ENCODE measurements at places on chromosomes 2 and 18.

DNA sequence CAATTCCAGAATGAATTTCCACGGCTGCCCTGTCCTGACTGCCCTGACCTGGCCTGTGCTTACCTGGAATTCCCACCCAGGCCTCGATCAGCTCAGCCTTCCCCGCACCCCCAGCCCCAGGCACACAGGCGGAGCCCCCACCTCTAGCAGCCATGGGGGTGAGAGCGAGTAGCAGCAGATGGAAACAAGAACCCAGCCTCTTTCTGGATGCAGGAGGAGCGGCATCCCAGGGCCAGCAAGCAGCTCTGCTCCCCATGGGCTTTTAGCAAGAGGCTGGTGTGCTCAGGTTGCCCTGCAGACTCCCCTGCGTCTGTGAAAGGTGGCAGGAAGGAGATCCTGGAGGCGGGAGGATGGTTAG is 101.8 kb downstream of the TPO start:
- DNase-seq = no peak

- no peak for DNase-seq
Observed at GRCh38 chr2:232816657-232817056, 40.3 kb upstream of the KCNJ13 start.

DNA sequence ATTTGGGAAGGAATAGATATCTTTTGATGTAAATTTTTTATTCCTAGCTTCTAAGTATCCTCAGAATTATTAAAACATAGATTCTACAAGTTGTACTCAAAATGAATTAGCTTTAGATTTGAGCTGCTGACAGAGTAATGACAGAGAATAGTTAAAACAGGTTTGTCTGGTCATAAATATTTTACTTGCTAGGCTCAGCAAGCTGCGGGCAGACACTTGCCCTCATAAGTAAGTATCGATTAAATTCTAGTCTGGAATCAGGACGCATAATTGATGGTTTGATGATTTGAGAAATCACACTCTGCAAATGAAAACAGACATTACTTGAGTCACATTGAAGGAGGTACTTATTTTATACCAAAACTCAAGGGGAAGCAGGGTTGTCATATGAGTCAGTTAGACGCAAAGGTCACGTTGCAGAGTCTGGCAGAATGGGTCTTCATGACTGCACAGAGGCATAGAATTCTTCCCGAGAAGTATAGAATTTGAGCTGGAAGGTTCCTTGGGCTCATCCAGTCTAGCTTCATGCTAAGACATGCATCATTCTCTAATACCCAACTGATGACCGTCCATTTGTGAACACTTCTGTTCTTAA is 27.5 kb downstream of the ARL4C start:
- no peak for DNase-seq

DNA sequence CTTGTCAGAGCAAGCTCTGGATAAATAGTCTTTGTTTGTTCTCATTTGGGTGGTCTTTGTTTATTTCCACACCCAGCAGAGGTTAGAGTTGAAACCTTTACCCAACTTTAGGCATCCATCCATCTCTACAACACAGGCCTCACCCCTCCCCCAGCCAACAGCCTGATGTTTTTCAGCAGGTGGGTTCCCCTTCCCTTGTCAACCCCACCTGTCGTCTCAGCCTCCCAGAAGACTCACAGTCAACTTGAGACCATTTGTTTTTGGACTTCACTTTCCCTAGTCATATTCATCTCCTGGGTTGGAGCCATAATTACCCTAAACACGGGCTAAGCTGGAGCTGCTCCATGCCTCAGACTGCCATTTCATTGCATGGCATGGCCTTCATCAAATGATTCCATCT is 31.7 kb upstream of the IL36G start:
- DNase-seq = no peak

GRCh38 chr2:170975127-170975942 is 46.3 kb downstream of the GORASP2 start:
- no peak for DNase-seq

DNA sequence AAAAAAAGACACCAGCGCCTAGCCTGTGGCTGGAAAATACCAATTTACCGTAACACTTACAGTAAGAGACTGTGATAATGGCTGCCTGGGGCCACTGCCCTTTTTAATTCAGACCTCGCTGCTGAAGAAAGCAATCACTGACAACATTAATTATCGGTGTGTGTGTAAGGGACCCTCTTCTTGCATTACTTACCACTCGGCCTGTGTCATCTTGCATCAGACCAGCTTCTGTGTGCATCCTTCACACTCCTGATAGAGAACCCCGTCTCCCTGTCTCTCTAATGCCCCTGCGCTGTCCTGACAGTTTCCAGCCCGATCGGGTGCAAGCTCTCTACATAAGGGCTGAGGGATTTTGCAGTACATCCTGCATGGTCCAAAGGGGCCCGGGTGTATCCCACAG is 124.4 kb downstream of the ZNF516 start:
- DNase-seq = no peak

DNA sequence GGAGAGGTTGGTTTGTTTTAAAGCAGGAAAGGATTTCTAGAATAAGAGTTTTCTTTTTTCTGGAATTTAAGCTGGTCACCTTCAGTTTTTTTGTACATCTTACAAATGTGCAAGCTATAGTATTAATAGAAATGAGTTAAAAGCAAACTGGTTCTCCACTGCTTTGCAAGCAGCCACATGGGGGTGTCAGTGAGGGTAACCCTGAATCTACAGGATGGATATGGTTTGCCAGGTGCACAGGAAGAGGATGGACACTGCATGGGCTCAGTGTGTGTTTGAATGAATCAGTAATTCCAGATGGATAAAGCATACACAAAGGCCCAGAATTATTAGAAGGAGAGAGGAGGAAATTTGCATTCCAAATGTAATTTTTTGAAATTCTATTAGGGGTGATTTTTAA is 89.0 kb downstream of the MAPRE2 start:
- DNase-seq = no peak

DNA sequence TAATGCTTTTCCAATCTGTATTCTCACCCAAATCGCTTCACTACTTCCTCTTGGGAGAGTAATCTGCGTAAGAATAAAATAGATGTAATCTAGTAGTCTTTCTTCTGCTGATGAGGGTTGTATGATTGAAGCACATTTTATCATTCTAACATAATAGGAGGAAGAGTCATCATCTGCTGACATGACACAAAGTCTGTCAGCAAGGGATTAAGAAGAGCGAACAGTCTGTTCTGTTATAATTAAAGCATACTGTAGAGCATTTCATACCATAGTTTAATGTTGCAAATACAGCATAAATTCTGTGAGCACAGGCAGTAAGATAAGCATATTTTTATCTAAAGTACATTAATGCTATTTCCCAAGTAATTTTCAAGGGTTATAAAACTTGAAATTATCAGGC is 10.4 kb downstream of the SLC25A52 start:
- no peak for DNase-seq

DNA sequence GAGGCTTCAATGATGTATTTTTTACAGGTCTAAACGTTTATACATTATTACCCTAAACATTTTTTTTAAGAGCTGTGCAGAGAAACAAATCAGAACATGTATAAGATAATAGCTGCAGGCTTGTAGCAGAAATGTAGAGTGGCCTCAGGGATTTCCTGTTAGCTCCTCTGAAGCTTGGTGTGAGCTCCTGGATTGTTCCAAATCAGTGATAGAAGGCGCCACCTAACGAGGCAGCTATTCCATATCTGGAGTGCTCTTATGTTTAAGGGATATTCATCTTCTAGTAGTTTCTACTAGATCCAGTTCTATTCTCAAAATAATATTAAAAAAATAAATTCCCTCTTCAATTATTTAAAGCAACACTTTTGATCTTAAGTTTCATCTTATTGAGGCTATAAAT is 93.1 kb downstream of the LRP1B start:
- DNase-seq = no peak

- DNase-seq = no peak
Observed at GRCh38 chr18:48955830-48956261, 5.1 kb upstream of the SMAD7 start.

DNA sequence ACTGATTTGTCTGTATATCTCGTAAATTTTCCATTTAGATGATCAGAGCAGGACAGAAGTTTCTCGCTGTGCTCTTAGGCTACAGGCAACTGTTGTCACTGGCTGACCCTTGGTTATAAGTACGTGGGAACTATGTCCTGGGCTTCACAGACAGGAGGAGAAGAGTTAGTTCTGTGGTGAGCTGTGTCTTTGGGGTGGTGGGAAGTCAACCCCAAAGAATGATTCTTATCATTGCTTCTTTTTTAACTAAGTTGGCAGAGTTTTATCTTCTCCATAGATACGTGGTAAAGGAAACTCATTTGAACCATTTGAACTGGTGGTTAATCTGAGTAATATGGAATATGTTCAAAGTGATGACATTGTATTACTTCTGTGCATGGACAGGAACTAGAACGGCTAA is 230.6 kb upstream of the EPAS1 start:
- no peak for DNase-seq

- no peak for DNase-seq
Observed at GRCh38 chr2:79980116-79980515, 324.4 kb downstream of the LRRTM1 start.

GRCh38 chr18:42980426-42980825 is 135.1 kb downstream of the RIT2 start:
- DNase-seq = no peak

GRCh38 chr2:127048969-127049897 is 57.7 kb downstream of the BIN1 start:
- DNase-seq = no peak

DNA sequence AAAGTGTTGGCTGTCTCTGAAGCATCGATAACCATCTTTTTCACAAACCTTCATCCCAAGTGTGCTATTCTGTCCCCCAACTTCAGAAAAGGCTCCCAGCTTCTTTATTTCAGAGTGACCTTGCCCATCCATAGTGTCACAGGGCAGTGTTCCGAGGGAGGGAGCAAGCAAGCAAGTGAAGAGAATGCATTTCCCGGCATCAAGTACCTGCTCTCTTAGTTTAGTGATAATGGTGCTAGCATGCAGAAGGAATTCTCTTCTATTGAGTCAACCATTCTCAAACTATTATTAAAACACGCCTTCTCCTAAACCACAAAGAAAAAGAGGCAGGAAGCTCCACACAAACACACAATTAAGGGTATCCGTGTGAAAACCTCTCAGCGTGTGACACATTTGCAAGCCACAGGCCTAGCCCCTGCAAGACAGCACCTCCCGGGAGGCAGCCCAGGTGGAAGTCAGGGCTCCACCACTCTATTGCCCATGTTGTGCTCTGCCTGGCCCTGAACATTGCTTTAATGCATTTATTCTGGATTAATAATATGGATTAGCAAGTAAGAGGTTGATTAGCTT is 504.9 kb downstream of the GALR1 start:
- DNase-seq = no peak

GRCh38 chr2:175457895-175458448 is 276.5 kb upstream of the ATP5MC3 start:
- no peak for DNase-seq

DNA sequence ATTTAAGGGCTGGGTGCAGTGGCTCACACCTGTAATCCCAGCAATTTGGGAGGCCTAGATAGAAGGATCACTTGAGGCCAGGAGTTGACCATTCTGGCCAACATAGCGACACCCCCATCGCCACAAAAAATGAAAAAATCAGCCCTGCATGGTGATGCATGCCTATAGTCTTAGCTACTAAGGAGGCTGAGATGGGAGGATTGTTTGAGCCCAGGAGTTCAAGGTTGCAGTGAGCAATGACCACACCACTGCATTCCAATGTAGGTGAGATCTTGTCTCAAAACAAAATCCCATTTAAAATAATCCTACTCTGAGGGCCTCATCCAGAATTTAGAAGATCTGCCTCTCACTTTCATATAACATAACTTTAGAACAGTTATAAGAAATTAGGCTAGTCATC is 2.7 kb upstream of the SERTAD2 start:
- no peak for DNase-seq

DNA sequence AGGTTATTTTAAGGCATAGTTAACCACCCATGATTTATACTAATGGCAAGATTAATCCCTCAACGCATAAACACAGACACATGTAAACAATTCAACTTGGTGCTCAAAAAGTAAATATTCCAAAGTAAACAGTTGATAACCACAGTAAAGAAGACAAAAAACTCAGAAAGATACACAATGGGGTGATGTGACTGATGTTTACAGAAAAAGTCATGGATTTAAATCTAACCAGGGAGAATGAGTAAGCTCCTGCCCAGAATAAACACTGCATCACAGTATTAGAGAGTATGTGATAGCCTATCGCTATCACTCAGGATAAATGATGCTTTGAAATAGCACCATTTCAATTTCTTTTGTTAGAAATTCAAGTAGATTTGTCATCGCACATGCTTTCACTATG is 49.3 kb downstream of the HIBCH start:
- no peak for DNase-seq

- no peak for DNase-seq
Observed at GRCh38 chr2:98419977-98420725, 24.5 kb upstream of the INPP4A start.
